Naive thymus-derived CD8-positive, alpha-beta T cell (primary cell): ENCODE measurements at places on chromosomes 7 and 10. TPM values are rescaled to one million over a fixed set of nuclear protein-coding genes. Genes with fewer than 3 reads are reported as not detected.

The ASIC3 gene
- not detected for polyA plus RNA-seq

The AMPH gene
- not detected for polyA plus RNA-seq

The LIPF gene
- polyA plus RNA-seq: not detected

The GIMAP6 gene
- 115 TPM for polyA plus RNA-seq

The AOAH gene
- 85.9 TPM for polyA plus RNA-seq

The HOXA7 gene
- polyA plus RNA-seq: not detected

The ZPBP gene
- not detected for polyA plus RNA-seq

The TNS3 gene
- not detected for polyA plus RNA-seq

The SLC26A4 gene
- 0.08 TPM for polyA plus RNA-seq

The OGDHL gene
- polyA plus RNA-seq: not detected

The CALCR gene
- polyA plus RNA-seq: not detected

The MYH16 gene
- not detected for polyA plus RNA-seq

The CUBN gene
- polyA plus RNA-seq: 0.92 TPM

The GRID2IP gene
- 0.09 TPM for polyA plus RNA-seq

The TFR2 gene
- polyA plus RNA-seq: 0.79 TPM

The PILRA gene
- 0.35 TPM for polyA plus RNA-seq

The GPR15LG gene
- polyA plus RNA-seq: not detected

The EIF5AL1 gene
- polyA plus RNA-seq: 0.08 TPM

The ZNF485 gene
- polyA plus RNA-seq: 4.5 TPM

The STAG3 gene
- polyA plus RNA-seq: 8.6 TPM

The UBE2D1 gene
- polyA plus RNA-seq: 15.4 TPM

The SPDYE11 gene
- polyA plus RNA-seq: not detected

The PLXNA4 gene
- 1.2 TPM for polyA plus RNA-seq

The TRPV5 gene
- not detected for polyA plus RNA-seq

The TMEM178B gene
- not detected for polyA plus RNA-seq

The SPDYE5 gene
- polyA plus RNA-seq: not detected

The ANKRD30A gene
- not detected for polyA plus RNA-seq

The GHRHR gene
- not detected for polyA plus RNA-seq

The TMEM229A gene
- not detected for polyA plus RNA-seq

The SLC39A12 gene
- not detected for polyA plus RNA-seq

The EBLN1 gene
- polyA plus RNA-seq: not detected

The GTF2IRD1 gene
- not detected for polyA plus RNA-seq

The NANOS1 gene
- 0.05 TPM for polyA plus RNA-seq

The PARP12 gene
- polyA plus RNA-seq: 18.9 TPM

The OR6V1 gene
- not detected for polyA plus RNA-seq

The CRTAC1 gene
- polyA plus RNA-seq: not detected

The CDHR1 gene
- polyA plus RNA-seq: 0.24 TPM

The STX1A gene
- 2.2 TPM for polyA plus RNA-seq

The PRSS37 gene
- polyA plus RNA-seq: not detected

The NEUROG3 gene
- polyA plus RNA-seq: not detected

The DRGX gene
- polyA plus RNA-seq: not detected

The MCU gene
- polyA plus RNA-seq: 6.2 TPM

The EZH2 gene
- 2.8 TPM for polyA plus RNA-seq

The ANXA8 gene
- polyA plus RNA-seq: not detected

The OR2A42 gene
- not detected for polyA plus RNA-seq

The PIK3CG gene
- 19.5 TPM for polyA plus RNA-seq

The GRM3 gene
- polyA plus RNA-seq: not detected

The FAM131B gene
- 0.54 TPM for polyA plus RNA-seq

The SLIT1 gene
- polyA plus RNA-seq: 0.05 TPM
